Activated CD8-positive, alpha-beta memory T cell treated with anti-CD3 and anti-CD28 coated beads for 4 hours (primary cell): ENCODE measurements at places on chromosomes 6 and 20.

DNA sequence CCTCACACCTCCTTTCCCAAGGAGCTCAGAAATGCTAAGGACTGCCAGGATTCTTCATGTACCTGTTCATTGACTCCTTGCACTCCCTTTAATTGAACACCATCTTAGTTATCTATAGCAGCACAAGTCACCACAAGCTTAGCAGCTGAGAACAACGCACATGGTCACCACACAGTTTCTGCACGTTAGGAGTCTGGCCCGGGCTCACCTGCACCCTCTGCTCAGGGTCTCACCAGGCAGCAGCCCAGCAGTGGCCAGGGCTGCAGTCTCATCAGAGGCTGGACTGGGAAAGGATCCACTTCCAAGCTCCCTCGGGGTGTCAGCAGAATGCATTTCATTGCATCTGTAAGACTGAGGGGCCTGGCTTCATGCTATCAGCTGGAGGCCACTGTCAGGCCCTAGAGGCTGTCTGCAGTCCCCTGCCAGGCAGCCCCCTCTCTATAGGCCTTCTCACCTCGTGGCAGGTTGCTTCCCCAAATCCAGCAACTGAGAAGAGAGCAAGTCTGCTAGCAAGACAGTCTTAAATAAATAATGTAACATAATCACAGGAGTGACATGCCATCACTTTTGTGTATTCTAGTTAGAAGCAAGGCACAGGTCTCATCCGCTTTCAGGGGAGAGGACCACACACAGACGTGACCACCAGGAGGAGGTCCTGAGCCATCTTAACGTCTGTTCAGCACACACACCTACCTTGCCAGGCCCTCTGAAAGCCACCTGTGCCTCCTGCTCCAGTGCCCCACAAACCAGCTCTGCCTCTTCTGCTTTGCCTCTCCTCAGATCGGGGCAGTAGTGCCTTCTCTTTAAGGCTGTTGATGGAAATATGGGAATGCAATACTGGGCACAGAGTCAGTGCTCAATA, 165.2 kb upstream of the CST7 start:
- DNase-seq: no peak

- DNase-seq: no peak
These were observed 4.0 kb downstream of the ARID1B start for GRCh38 chr6:156780962-156781853.

GRCh38 chr6:106748547-106749207, 119.3 kb downstream of the QRSL1 start:
- DNase-seq: no peak

DNA sequence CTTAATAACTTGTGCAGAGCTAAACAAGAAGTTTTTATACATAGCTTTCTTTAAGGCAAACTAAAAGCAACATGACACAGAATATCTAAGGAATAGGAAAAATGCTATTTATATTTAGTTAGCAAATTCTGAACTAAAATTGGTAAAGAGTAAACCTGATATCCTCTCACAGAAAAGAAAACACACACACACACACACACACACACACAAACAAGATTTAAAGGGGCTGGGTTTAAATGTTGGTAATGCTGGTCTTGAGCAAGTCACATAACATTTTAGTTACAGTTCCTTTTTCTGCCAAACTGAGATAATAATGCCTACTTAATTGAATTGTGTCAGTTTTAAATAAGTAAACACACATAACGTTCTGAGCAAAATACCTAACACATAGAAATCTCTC, 1.6 kb downstream of the TRDN start:
- DNase-seq: no peak

- no peak for DNase-seq
These were observed 637.1 kb downstream of the UTRN start for GRCh38 chr6:144922120-144922722.

GRCh38 chr20:32116079-32116521, 6.6 kb downstream of the TM9SF4 start:
- no peak for DNase-seq

DNA sequence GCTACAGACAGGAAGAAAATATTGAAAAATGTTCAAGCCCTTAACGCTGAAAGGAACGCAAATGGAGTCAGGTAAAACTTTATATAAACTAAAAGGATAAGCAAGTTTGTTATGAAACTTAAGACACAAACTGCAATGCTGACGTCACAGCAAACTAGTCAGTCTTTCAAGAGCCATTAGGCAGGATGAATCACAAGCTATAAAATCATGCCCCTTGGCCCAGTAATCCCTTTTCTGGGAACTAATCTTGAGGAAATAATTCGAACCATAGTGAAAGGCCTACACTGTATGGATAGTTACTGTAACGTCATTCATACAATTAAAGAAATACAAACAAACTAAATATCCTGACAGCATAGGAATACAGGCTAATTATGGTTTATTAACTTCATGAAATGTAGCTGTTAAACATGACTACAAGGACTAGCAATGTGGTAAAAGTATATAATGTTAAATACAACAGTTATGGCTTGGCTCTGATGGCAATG, 42.7 kb upstream of the HINT3 start:
- no peak for DNase-seq

GRCh38 chr20:15318682-15319081, 981.3 kb upstream of the FLRT3 start:
- DNase-seq: no peak

GRCh38 chr6:147201885-147202515, 2.2 kb upstream of the STXBP5 start:
- no peak for DNase-seq

GRCh38 chr6:41531591-41532582, 14.3 kb upstream of the FOXP4 start:
- DNase-seq: peak; percentile 47

- DNase-seq: no peak
These were observed 298.2 kb downstream of the SAMD5 start for GRCh38 chr6:147806697-147807096.

DNA sequence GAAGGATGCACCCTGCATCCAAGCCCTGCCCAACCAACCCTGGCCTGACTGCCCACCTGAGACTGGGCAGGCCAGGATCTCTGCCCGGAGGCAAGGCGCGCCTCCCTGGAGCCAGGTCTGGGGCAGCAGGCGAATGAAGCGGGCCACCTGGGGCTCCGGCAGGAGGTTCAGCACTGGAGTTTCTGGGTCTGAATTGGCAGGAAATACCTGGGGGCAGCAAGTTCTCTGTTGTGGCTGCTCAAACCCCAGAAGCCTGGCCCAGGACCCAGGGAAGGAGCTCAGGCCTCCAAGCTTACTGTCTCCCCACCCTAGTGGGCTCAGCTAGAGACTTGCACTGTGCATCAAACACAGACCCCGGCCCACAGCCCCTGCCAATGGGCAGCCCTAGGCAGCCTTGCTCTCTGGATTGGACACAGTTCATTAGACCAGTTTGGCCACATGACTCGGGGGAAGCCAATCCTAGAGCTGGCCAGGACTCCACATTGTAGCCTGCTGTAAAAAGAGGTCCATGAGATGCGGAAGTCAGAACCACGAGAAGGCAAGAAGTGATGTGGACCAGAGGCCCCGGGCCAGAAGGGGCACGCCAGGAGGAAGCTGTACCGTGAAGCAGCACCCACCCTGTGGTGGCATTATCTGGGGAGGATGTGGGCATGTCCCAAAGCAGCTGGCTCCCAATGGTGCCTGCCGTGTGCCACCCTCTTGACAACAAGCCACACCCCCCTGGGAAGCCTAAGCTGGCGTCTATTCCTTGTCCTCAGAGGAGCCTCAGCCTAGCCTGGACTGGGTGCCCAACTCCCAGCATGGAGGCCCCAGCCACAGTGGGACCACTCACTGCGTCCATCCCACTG, 3.1 kb downstream of the CPXM1 start:
- DNase-seq: no peak
